ENCODE measurements at places on chromosomes 2 and 18. TPM values are rescaled to one million over a fixed set of nuclear protein-coding genes. Genes with fewer than 3 reads are reported as not detected.

The HOXD1 gene
- total RNA-seq = 0.09 TPM

The LOXHD1 gene
- total RNA-seq = 0.24 TPM

The PDE1A gene
- total RNA-seq = 7.7 TPM

The REG1B gene
- total RNA-seq = not detected

The CREB1 gene
- 50.9 TPM for total RNA-seq

The PARD3B gene
- 2.4 TPM for total RNA-seq

The D2HGDH gene
- total RNA-seq = 6.4 TPM

The LYG2 gene
- not detected for total RNA-seq

The ACMSD gene
- total RNA-seq = not detected

The FER1L5 gene
- 0.05 TPM for total RNA-seq

The SLC39A6 gene
- total RNA-seq = 20.5 TPM

The HAT1 gene
- total RNA-seq = 74.3 TPM

The SCN2A gene
- total RNA-seq = 0.24 TPM

The SPC25 gene
- 16.0 TPM for total RNA-seq

The PAX8 gene
- total RNA-seq = 0.19 TPM

Data from thymus (tissue), 14 donors.